ENCODE measurements at places on chromosomes 4 and X. TPM values are rescaled to one million over a fixed set of nuclear protein-coding genes. Genes with fewer than 3 reads are reported as not detected.

- H3K27me3 ChIP-seq: no peaks in the 10 kb centered on the region
- H3K4me3 ChIP-seq: no peak overlapping the region
- no peak for DNase-seq
- no peaks in the 10 kb centered on the region for H3K36me3 ChIP-seq
- H3K4me1 ChIP-seq: no peaks in the 10 kb centered on the region
Measured at GRCh38 chr4:84378983-84379382, 120.1 kb downstream of the NKX6-1 start.

DNA sequence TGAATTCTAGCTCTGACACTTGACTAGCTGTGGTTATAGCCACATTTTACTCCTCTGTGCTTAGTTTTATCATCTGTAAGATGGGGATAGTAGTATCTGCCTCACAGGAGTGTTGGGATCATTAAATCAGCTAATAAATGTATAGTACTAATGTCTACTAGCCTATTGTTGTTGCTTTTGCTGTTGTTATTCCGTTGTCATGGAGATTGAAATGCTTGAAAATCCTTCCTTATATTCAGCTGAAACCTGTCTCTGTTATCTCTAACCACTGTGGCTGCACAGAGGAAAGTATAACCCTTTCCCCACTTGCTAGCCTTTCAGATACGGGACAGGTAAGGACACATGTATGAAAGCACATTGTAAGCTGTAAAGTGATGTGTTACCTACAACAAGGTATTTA is 33.9 kb downstream of the CLCN5 start:
- H3K4me1 ChIP-seq: no peaks in the 10 kb centered on the region
- peaks cover 2% of the 10 kb centered on the region for H3K27me3 ChIP-seq
- no peak overlapping the region for H3K4me3 ChIP-seq
- no peak overlapping the region for H3K27ac ChIP-seq

DNA sequence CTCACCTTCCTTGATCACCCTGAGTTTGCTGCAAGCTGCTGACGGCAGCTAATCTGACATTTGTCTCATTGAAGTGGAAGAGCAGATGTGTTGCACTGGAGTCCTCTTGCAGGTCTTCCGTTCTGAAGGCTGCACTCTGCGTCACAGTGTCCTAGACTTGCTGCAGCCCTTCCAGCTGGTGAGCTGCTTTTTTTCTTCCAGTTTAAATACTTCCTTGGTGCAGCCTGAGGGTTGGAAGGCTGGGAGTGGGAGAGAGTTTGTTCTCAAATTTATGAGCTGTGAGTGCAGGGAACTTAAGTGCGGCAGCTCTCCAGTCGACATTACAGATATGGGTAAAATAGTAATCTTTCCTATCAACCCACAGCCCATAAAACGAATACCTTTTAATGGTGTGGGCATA is 303.6 kb upstream of the FAT1 start:
- H3K27me3 ChIP-seq: no peaks in the 10 kb centered on the region
- no peaks in the 10 kb centered on the region for H3K36me3 ChIP-seq

DNA sequence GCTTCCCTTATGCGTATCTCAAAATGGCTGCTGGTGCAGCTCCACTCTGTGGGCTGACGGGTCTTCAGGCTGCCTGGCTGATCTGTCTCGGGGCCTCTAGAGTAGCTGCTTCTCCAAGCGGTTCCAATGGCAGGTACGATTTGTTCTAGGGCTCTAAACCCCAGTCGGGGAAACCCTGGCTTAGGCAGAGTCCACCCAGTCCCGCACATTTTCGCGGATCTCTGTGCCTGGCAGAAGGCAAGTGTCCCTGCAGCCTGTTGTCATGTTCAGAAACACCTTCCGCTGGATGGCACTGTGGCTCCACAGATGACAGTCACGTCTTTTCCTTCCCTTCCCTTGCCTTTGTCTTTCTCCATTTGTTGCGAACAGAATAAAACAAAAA is 54.4 kb downstream of the NBDY start:
- H3K36me3 ChIP-seq: no peaks in the 10 kb centered on the region
- peaks cover 7% of the 10 kb centered on the region for H3K4me1 ChIP-seq
- no peaks in the 10 kb centered on the region for H3K27me3 ChIP-seq
- no peak overlapping the region for H3K27ac ChIP-seq
- DNase-seq: no peak
- H3K4me3 ChIP-seq: no peak overlapping the region

DNA sequence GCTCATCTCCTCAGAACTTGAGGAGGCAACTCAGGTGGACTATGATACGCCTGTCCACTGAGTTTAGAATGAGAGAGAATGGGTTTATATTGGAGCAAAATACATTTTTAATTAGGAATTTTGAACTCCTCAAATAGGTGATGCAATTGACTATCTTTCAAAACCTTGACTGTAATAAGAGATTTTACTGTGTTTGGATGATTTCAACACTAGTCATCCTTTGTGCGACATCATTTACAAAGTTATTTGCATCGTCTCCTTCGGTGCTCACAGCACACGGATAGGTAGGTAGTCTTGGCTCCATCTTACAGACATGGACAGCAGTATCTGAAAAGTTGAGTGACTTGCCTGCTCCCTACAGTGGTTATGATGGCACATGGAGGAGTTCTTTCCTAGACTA is 67.0 kb downstream of the AASDH start:
- no peak for DNase-seq
- H3K27ac ChIP-seq: no peak overlapping the region
- no peaks in the 10 kb centered on the region for H3K27me3 ChIP-seq
- H3K4me3 ChIP-seq: no peak overlapping the region
- H3K36me3 ChIP-seq: no peaks in the 10 kb centered on the region

GRCh38 chr4:98710831-98711230 is 52.4 kb upstream of the TSPAN5 start:
- H3K27ac ChIP-seq: no peak overlapping the region
- no peaks in the 10 kb centered on the region for H3K36me3 ChIP-seq
- no peak for DNase-seq
- no peak overlapping the region for H3K4me3 ChIP-seq

DNA sequence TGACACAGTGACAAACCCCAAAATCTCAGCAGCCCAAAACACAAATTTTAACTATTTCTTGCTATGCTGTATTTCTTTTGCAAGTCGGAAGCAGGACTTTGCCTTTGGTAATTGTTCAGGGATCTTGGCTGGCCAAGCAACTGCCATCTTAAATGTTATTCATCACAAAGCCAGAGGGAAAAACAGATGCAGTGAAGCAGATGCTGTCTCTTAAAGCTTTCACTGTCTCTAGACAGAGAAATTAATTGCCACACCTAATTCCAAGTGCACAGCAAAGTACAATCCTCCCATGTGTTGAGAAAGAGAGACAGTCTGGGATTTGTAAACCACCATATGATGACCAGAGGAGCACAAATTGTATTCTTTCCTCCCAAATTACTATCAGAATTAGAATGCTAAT is 30.0 kb upstream of the GALNT7 start:
- no peak overlapping the region for H3K4me3 ChIP-seq
- H3K27me3 ChIP-seq: no peaks in the 10 kb centered on the region
- no peaks in the 10 kb centered on the region for H3K4me1 ChIP-seq
- no peak overlapping the region for H3K27ac ChIP-seq
- no peaks in the 10 kb centered on the region for H3K36me3 ChIP-seq

DNA sequence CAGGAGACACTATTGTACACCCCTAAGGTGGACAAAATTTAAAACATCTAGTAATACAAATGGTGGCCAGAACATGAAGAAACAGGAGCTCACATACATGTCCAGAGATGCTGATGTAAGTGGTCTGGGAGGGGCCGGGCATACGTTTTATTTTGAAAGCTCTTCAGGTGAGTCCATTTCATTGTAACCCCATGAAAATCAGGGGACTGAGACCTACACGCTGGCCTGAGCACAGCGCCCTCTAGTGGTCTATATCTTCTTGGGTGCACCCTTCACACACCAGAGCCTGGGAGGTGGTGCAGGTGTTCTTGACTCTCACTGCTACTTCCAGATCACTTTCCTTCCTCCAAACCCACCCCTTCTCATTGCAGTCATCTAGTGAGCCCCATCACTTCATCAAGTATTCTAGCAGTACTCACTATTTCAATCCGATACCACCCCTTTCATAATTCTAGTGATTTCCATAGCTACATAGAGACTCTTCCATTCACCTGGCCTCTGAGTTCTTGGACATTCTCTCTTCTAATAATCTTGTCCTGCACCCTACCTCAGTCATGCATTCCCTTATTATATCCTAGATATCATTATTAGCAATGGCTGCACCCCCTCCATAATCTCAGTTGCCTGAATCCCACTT is 4.3 kb upstream of the TLR6 start:
- no peaks in the 10 kb centered on the region for H3K36me3 ChIP-seq
- peak; percentile 40 for DNase-seq
- no peak overlapping the region for H3K4me3 ChIP-seq
- H3K27me3 ChIP-seq: no peaks in the 10 kb centered on the region
- H3K27ac ChIP-seq: no peak overlapping the region

GRCh38 chrX:43685221-43685620 is 29.1 kb downstream of the MAOA start:
- no peak overlapping the region for H3K27ac ChIP-seq
- H3K36me3 ChIP-seq: peaks cover 9% of the 10 kb centered on the region
- no peaks in the 10 kb centered on the region for H3K27me3 ChIP-seq
- peaks cover 4% of the 10 kb centered on the region for H3K4me1 ChIP-seq

The CDKL2 gene
- total RNA-seq: 19.1 TPM

The CENPVL2 gene
- not detected for total RNA-seq

The XAGE2 gene
- not detected for total RNA-seq

The PKD2 gene
- 49.3 TPM for total RNA-seq

The TMSB15C gene
- total RNA-seq: 0.45 TPM

The SPANXA2 gene
- total RNA-seq: not detected

The NEIL3 gene
- not detected for total RNA-seq

The GPR50 gene
- not detected for total RNA-seq

Measured in thyroid gland (tissue), 4 donors.